Stimulated activated CD8-positive, alpha-beta memory T cell treated with anti-CD3 and anti-CD28 coated beads, Interleukin-7, amount 100 ng/mL, for 24 hours (primary cell): ENCODE measurements at places on chromosomes 1 and 21.
A peak's percentile ranks its signal among the peaks of the same experiment; 100 is the strongest.

DNA sequence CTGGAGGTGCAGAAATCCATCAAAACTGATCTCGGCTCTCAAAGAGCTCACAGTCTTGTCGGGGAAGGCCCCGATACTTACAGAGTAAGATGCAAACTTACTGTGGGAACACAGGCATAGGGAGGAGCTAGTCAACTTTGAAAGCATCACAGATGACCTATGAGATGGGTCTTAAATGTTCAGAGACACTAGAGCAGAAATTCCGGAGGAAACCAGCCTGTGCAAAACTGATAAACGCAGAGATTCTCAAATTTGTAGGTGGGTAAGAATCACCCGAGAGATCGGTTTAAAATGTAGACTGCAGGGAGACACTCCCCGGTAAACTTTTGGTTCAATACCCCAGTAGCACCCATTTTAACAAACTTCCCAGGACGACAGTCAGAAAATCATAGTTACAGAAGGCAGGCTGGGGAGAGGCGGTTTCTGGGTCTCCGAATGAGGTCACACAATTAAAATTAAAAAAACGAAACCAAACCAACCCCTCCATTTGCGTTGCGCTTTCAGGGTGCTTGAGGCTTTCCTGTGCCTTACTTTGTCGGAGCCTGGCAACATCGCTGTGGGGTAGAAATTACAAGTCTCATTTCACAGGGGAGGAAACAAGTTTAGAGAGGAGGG is 755 bp upstream of the THRAP3 start:
- DNase-seq: no peak

GRCh38 chr1:220483700-220484099 is 44.2 kb upstream of the MARK1 start:
- DNase-seq: no peak

GRCh38 chr1:221667504-221667903 is 74.4 kb downstream of the DUSP10 start:
- no peak for DNase-seq

- DNase-seq: no peak
Measured at GRCh38 chr1:72636631-72637030, 354.3 kb upstream of the NEGR1 start.

GRCh38 chr1:31696242-31696641 is 7.6 kb downstream of the COL16A1 start:
- DNase-seq: no peak

GRCh38 chr1:57473448-57473847 is 49.6 kb upstream of the DAB1 start:
- DNase-seq: no peak

GRCh38 chr1:150873521-150873920 is 2.9 kb downstream of the ARNT start:
- no peak for DNase-seq

GRCh38 chr1:119012383-119012782 is 24.2 kb upstream of the TBX15 start:
- DNase-seq: no peak

DNA sequence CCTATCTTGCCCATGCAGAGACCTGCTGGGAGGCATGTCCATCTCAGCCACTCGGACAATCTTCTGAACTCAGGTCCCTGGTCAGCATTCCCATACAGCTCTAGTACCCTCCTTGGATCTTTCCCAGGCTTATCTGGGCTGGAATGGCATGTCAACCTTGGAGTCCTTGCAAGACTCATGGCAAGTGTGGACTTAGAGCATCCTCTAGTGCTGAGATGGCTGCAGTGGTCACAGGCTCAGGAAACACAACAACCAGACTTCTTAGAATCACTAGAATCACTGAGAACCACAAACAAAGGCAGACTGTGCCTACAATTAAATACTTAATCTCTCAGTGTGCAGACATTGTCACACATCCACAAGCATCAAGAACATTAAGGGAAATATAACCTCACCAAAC is 73.1 kb upstream of the TSHB start:
- DNase-seq: no peak

- DNase-seq: no peak
Measured at GRCh38 chr21:34691390-34692032, 22.7 kb downstream of the CLIC6 start.

GRCh38 chr1:84772428-84772943 is 82.2 kb upstream of the SSX2IP start:
- DNase-seq: peak; percentile 26

DNA sequence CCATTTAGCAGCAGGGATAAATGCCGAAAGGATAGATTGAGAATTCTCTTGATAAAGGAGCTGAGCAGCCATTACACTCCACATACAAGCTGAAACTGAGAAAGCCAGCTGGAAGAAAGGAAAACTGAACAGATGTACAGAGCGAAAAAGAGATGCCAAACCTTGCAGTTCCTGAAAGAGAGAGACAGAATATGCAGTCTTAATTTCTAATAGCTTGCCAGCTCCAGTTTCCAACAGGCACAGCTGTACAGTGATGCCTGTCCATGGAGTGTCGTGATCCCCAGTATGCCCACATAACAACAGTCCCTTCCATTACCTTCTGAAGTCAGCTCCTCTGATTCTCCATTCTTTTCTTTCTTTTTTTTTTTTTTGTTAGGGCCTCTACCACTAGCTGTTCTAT is 22.7 kb downstream of the ABL2 start:
- DNase-seq: no peak

DNA sequence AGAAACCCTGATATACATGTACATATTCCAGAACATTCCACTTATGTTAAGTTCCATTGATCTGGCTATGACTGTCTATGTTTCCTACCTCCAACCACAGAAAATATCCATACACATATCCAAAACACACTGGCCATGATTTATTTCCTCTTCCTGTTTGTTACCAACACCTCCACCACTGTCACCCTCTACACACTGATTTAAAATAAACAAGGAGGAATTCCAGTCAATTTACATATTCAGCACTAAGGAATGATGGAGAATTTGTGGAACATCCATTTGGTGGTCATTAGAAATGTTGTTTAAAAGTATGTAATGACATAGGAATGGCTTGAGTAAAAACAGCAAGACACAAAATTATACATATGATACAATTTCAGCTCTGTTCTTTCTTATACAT is 5.5 kb upstream of the STX6 start:
- DNase-seq: no peak

GRCh38 chr21:26788790-26789189 is 56.4 kb downstream of the ADAMTS1 start:
- no peak for DNase-seq

GRCh38 chr1:87335175-87335884 is 6.7 kb downstream of the LMO4 start:
- peak; percentile 44 for DNase-seq

DNA sequence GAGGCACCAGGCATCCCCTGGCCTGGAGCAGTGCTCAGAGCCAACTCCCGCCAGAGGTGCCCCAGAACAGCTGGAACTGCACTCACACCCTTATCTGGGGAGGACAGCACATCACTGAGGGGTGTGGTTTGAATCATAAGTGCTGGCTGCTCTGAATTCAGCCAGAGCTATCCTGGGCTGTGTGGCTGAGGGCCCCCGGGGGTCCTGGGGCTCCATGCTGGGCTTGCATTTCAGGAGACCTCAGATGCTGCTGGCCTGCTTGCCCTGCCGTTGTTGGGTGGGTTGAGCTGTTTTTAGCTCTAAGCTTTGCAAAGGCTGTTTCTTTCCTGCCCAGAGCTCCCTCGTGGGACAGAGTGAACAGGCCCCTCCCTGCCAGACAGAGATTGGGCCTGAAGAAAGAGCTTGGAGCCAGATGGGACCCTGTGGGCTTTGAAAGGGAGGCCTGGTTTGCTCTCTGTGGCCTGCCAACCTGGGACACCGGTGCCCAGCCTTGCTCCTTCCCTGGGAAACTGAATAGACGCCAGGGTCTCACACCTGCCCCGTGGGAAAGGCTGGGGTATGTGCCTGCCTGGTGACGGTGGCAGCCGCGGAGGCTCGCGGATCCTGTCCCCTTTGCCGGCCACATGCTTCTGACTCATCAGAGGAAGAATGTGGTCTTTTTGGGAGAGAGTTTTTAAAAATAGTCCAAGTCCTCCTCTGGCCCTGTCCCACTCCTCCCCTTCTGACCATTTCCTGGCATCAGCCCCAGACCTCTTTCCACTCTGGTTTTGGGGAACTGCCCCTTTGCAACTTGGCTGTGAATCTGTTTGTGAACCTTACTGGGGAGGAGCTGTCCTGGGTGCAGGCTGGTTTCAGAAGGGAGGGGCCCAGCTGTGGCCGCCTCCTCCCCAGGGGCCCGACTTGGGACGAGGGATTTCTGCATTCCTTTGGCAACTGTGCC is 30.0 kb downstream of the ARHGEF10L start:
- DNase-seq: no peak

DNA sequence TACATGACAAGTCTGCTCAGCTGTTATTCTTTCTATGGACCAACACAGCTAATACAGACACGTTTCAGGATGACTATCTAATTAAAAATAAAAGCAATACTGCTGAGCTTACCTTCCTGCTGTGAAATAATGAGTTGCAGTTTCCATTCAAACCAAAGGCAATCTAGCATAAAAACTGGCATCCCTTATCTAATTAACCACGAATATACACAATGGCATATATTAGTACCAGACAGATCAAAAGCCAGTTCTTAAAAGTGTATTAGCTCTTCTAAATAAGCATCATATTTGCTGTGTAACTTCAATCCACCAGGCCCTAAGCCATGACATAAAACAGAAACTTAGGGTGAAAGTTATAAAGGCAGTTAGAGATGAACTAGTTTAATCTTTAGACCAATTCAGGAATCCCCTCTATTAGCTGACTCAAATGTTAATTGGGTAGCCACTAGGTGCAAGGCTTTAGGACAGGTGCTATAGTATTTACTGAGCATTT is 20.6 kb downstream of the TESK2 start:
- DNase-seq: no peak

- no peak for DNase-seq
Measured at GRCh38 chr1:23103001-23103889, 65.4 kb downstream of the LUZP1 start.

GRCh38 chr1:25922056-25922970 is 16.1 kb upstream of the STMN1 start:
- no peak for DNase-seq

DNA sequence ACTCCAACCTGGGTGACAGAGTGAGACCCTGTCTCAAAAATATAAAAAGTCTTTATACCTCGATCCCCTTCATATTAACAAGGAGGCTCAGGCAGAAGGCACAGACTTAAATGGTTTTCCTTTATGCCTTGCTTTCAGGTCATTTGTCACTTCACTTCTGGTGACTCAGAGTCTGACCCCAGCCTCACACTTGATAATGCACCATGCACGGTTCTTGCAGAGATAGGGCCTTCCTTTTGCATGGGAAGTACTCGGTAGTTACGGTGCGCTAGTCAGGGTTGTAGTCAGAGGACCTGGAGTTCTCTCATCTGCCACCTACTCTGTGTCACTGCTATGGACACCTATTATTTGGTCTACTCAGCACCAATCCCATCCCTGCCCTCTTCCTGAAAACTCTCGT is 43.6 kb upstream of the BMP8B start:
- no peak for DNase-seq

DNA sequence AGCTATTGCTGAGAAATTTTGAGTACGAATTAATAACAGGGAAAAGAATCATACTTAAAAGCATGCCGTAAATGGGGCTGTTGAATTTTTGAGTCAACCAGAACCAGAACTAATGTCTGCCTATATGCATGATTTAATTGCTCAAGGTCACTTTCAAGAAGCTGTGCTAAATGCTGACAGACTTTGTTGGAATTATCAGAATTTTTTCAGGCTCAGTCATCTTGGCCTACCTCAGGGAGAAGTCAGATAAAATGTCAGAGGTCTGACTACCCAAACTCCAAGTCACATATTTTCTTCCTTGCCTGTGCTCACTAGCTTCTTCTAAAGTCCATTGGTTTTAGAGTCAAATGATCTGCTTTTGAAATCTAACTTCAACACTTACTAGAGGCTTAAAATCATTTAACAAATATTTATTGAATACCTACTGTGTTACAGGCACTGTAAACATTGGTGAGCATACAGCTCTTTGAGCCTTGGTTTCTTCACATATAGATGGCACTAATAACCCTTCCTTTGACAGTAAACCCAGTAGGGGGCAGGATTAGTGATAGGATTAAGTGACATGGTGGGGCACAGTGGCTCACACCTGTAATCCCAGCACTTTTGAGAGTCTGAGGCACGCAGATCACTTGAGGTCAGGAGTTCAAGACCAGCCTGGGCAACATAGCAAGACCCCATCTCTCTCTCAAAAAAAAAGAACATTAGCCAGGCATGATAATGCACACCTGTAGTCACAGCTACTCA is 121.2 kb upstream of the SLC44A3 start:
- no peak for DNase-seq

DNA sequence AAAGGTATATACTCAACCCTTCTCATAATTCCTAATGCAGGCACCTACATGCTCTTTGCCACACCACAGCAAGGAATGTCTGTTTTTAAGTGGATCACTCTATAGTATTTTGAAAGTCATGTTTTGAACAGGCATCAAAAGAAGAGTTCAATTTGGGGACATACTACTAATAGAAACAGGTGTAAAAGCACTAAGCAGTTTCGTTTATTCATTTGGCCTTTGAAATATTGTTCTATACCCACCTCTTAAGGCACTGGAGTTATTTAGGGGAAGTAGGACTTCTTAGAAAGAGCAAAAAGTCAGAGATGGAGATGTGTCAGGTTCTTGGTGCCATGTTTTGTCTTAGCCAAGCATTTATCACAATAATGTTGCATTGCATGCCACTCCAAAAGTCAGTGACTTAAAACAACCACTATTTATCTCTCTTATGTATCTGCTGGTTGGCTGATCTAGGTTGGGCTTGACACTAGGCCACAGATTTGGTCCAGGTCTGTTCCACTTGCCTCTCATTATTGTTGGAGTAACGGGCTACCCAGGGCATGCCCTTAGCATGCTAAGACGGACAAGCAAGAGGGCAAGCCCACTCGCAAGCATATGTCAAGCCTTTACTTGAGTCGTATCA is 107.5 kb downstream of the RGL1 start:
- DNase-seq: no peak

- DNase-seq: no peak
Measured at GRCh38 chr21:25313829-25314228, 293.5 kb downstream of the MRPL39 start.

DNA sequence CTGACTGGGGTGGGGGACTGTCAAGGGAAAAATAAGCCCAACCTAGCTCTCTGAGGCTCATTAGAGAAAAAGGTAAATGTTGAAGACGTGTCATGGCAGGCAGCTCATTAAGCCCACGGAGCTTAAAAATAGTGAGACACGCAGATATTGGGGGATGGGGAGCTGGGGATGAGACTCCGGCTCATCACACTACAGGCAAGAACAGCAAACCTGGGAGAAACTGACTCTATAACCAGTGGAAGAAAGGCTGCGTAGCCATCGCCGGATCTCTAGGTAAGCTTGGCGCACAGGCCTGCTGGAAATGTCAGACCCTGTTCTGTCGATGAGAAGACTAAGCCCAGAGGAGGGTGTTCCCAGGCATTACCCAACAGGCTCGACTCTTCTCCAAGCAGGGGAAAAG is 78.0 kb downstream of the SYT2 start:
- DNase-seq: no peak

DNA sequence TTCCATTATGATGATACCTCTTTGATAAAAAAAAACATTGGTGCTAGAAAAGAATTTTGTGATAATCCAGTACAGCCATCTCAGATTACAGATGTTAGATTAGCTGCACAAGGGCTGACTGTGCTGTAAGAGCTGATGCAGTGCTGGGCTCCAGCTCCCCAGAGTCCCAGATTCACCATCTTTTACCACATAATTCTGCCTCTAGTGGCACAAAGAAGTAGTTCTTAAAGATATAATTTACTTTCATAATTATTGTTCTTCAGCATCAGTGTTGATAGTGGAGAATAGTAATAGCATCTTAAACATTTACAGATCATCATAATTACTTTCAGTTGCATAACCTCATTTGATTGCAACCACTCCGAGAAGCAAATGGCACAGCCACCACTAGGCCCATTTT is 262.1 kb downstream of the BRINP2 start:
- DNase-seq: no peak
